ENCODE measurements at places on chromosomes 6 and 20.

- DNase-seq = no peak
Measured at GRCh38 chr6:68673255-68673654, 38.2 kb downstream of the ADGRB3 start.

DNA sequence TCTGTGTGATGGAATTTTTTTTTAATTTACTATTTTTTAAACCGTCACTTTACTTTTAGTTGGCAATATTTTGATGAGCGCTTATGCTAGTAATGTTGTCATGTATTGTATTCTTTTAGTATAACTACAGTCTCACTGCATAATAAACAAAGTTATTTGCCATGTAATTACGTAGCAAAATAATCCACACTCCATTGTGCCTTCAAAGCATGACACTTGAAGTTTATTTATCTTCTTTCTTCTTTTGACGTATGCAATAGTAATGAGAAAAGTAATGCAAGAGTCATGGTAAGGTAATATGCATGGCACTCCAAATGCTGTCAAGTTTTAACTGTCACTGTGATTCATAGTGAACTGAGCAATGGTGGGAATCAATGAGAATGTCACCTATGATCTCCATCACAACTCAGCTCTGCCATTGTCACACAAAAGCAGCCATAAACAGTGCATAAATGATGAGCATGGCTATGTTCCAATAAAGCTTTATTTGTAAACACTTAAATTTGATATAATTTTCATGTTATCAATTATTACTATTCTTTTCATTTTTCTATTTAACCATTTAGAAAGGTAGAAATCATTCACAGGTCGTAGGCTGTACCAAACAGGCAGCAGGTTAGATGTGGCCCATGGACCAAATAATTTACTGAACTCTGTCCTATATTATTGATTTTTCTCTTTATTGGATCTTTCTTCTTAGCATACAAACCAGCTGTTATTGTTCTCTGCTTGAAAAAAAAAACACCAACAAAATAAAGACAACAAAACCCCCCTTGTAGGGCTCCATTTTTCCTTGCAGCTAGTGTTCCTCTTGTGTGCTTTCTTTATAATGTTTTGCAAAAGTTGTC is 27.1 kb downstream of the RNF217 start:
- DNase-seq = no peak

GRCh38 chr6:162854734-162855191 is 127.0 kb downstream of the PACRG start:
- no peak for DNase-seq

GRCh38 chr6:53765270-53765669 is 29.5 kb upstream of the LRRC1 start:
- no peak for DNase-seq

- no peak for DNase-seq
Measured at GRCh38 chr6:128024969-128025368, 124.1 kb upstream of the THEMIS start.

GRCh38 chr20:63951398-63952209 is 4.6 kb downstream of the UCKL1 start:
- DNase-seq = no peak

DNA sequence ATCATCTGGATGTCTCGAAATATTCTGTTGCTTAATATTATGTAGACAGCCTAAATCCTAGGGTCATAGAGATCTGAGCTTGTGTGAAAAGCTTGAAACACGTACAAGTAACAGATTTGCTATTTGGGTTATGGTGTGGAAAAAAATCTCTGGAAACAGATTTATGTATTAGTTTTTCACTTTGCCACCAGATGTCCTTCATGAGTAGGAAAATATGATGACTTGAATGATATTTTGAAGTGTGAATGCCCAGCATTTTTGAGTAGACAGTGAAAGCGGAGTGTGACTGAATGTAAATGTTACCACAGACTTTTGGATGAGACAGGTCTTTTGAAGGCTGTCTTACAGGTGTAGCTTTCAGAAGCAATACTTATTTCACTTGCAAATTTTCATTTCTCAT is 4.2 kb upstream of the BMP6 start:
- DNase-seq = no peak

GRCh38 chr20:2585811-2586210 is 49.4 kb downstream of the TMC2 start:
- no peak for DNase-seq
